Cortex of kidney (tissue), 1 donor: ENCODE measurements at places on chromosomes 3 and 15.

GRCh38 chr15:23797747-23798446 lies 110.8 kb upstream of the NDN start:
- DNase-seq, result no peak

DNA sequence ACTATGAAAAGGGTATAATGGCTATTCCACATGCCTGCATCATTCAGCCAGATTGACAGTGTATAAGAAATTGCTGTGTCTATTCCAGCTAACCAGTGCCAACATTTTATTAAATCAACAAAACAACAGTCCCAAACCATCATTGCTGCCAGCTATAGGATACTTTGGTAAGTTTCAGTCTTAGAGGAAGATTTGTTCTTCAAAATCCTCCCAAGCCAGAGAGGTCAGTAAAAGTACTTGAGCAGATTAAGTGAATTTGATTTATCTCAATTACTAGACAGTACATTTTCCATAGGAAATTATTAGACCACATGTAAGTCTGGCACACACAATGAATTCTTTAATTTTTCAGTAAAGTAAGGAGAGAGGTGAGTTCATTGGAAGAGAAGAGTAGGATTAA lies 50.7 kb downstream of the TFG start:
- DNase-seq, result no peak

- DNase-seq, result no peak
Observed at GRCh38 chr3:46480491-46481195, 15.9 kb upstream of the LTF start.

GRCh38 chr15:88127432-88127790 lies 129.1 kb downstream of the NTRK3 start:
- no peak for DNase-seq

- DNase-seq, result no peak
Observed at GRCh38 chr15:92819278-92820235, 80.6 kb upstream of the CHD2 start.

- DNase-seq, result no peak
Observed at GRCh38 chr15:86444527-86444926, 364.9 kb downstream of the AGBL1 start.

DNA sequence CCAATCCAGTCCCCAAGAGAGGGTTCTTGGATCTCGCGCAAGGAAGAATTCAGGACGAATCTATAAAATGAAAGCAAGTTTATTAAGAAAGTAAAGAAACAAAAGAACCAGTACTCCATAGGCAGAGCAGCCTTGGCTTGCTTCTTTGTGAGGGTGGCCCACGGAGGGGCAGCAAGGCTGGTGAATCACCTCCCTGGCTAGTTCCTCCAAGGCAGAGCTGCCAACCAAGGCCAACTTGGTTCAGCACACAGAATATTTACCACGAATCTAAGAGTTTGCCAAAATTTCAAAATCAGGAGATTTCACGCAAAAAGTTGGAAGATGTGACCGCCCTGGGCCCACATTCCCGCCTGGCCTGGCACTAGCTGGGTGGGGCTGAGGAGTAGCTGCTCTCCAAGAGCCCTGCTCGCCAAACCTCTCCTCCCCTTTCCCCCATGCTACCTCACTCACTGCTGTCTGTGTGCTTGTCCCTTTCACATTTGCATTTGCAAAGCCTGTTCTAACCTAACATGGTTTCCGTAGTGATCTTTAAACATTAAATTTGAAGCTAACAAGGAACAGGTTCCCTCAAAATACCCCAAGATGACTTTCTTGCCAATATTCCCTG lies 26.2 kb upstream of the DCUN1D1 start:
- DNase-seq, result no peak

GRCh38 chr15:65372787-65373067 lies 5.1 kb downstream of the IGDCC3 start:
- no peak for DNase-seq

GRCh38 chr3:127497166-127497565 lies 93.4 kb downstream of the TPRA1 start:
- DNase-seq, result no peak

GRCh38 chr3:2837910-2838309 lies 272.3 kb downstream of the IL5RA start:
- DNase-seq, result no peak

- no peak for DNase-seq
Observed at GRCh38 chr3:175233957-175234940, 375.1 kb downstream of the NAALADL2 start.

DNA sequence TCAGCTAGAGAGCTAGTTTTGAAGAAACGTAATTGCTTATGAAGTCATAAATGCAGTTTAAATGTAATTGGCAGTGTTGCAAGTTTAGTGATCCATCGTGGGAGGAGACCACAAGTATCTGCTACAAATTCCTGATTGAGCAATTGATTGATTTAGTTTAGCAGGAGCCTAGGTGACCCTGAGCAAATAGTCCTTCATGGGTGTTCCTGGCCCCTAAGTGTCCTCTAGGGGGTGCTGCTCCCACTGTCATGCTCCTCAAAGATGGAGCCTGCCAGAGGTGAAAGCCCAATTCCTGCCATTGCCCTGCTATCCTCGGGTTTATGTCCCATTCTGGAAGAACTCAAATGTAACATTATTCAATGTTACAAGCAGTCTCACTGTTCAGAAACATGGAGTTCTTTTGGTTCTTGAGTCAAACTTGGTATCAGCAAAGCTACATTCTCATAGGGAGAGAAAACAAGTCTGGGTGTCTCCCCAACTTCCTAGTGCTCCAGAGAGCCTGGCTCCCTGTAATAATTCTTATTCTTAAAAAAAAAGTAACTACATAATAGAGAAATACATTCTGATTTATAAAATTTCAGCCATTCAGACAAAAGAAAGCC lies 29.8 kb upstream of the SENP5 start:
- DNase-seq, result no peak

DNA sequence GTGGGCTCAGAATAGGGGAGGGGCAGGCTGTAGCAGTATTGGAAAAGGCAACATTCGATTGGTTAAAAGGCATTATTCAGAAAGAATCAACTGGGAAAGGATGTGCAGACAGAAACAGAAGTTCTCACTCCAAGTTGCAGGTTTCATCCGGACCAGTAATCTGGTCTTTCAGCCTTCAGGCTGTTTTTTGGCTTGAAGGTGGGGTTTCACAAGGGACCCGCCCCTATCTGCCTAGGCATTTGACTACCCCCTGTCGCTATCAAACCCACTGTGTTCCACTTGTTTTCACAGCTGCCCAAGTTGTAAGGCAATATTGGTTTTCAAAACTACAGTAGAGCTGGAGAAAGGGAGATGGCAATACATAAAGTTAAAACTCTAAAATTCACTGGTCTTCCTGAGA lies 96.9 kb downstream of the VPS8 start:
- no peak for DNase-seq

DNA sequence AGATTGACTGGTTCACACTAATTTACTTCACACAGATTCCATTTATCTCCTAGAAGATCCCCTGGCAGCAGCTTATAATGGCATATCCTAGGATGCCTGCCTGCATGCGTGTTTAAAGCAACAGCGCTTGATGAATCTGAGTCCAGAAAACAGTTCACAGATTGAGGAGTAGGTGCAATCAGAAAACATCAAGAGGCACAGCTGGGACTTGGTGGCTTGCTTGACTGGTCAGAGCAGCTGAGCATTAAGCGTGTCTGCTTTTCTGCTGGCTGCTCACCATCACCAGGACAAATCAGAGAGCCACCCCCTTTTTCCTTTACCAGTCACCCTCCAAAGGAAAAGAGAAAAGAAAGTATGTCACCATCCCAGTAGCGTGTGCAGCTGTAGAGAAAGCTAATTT lies 223.6 kb downstream of the WDR72 start:
- DNase-seq, result no peak

- no peak for DNase-seq
Observed at GRCh38 chr3:143172062-143172794, 52.7 kb downstream of the CHST2 start.

GRCh38 chr3:198076722-198077308 lies 116.8 kb downstream of the LMLN start:
- no peak for DNase-seq
